D341Med (cell line): ENCODE measurements at places on chromosomes 13 and 19.

- no peak for DNase-seq
These were observed 8.5 kb upstream of the SYT5 start for GRCh38 chr19:55188625-55189024.

GRCh38 chr13:30623392-30623791 is 5.7 kb downstream of the USPL1 start:
- DNase-seq, result no peak

DNA sequence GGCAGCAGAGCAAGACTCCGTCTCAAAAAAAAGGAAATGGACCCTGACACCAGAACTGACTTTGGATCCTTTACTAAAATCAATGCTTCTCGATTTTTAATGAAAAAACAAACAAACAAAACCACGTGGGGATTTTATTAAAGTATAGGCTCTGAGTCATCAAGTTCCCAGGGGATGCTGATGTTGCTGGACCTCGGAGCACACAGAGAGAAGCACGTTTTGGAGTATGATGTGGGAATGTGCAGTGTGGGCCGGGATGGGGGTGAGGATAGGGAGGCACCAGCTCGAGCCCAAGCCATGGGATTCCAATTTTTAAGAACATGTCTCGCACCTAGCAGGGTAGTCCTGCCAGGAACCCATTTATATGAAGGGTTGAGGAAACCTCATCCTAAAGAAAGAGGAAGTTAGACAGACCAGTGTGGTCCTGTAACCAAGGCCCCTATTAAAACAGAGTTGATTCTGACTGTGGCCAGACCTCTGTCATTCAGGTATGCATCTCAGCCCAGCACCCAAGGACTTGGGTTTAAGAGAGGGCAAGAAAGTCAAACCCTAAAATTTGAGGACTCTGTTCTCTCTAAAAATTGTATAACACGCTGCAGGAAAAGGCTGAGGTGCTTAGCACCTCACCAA is 6.4 kb downstream of the FLT1 start:
- no peak for DNase-seq

DNA sequence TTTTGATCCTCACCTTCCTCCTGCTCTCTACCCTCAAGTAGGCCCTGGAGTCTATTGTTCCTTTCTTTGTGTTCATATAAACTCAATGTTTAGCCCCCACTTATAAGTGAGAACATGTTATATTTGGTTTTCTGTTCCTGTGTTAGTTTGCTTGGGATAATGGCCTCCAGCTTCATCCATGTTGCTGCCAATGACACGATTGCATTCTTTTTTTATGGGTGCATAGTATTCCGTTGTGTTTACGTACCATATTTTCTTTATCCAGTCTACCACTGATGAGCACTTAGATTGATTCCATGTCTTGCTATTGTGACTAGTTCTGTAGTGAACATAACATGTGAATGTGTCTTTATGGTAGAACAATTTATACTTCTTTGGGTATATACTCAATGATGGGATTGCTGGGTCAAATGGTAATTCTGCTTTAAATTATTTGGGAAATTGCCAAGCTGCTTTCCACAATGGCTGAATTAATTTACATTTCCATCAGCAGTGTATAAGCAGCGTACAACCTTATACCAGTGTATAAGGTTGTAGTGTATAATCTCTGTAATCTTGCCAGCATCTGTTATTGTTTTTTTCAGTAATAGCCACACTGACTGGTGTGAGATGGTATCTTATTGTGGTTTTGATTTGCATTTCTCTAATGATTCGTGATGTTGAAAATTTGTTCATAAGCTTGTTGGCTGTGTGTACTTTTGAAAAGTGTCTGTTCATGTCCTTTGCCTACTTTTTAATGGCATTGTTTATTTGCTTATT is 288.9 kb downstream of the KCNRG start:
- no peak for DNase-seq

GRCh38 chr13:21930536-21930935 is 259.7 kb downstream of the FGF9 start:
- no peak for DNase-seq

DNA sequence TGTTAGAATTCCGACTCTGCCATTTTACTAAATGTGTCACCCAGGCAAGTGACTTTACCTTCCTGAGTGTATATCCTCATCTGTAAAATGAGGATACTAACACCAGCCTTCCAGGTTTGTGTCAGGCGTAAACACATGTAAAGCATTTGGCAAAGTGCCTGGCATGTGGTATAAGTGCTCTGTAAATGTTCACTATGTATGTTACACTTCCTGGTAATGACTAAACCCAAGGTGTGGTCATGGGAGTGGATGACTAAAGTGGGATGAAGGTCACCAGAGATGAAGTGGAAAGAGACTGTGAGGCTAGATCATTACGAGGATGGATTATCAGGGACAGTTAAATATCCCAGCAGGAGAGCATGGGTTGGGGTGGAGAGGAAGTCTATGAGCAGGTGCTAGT is 25.6 kb downstream of the DEDD2 start:
- DNase-seq, result no peak

DNA sequence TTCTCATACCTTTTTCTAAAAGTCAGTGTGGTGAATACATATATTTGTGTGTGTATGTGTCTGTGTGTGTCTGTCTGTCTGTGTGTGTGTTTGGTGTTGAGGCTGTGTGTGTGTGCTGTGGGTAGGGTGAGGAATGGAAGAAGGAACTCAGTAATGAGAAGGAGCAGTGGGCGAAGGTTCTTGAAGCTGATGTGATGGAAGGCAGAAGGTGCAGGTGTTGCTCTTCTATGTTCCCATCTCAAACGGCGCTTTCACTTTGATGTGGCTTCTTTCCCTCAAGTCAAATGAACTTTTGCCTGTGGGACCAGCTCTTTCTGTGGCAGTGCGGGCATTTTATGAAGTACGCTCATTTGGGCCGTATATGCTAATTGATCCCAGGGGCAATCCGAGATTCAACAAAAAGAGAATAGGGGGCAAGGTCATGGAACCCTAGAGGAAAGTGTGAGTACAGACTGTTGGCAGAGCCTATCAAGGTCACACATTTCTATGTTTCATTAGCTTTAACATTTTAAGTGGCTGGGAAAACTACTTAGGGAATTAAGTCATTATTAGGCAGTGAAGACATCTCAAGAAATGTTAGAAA is 15.2 kb downstream of the BIVM start:
- DNase-seq, result no peak
